ENCODE measurements at places on chromosomes 3 and 15. TPM values are rescaled to one million over a fixed set of nuclear protein-coding genes. Genes with fewer than 3 reads are reported as not detected.

- H3K27me3 ChIP-seq = no peaks in the 10 kb centered on the region
These were observed 5.0 kb upstream of the SGO1 start for GRCh38 chr3:20190991-20191390.

- H3K36me3 ChIP-seq = no peaks in the 10 kb centered on the region
- H3K27me3 ChIP-seq = peaks cover 19% of the 10 kb centered on the region
- DNase-seq = peak; percentile 43
- H3K27ac ChIP-seq = no peak overlapping the region
These were observed 24.8 kb upstream of the CMTM7 start for GRCh38 chr3:32366638-32367397.

DNA sequence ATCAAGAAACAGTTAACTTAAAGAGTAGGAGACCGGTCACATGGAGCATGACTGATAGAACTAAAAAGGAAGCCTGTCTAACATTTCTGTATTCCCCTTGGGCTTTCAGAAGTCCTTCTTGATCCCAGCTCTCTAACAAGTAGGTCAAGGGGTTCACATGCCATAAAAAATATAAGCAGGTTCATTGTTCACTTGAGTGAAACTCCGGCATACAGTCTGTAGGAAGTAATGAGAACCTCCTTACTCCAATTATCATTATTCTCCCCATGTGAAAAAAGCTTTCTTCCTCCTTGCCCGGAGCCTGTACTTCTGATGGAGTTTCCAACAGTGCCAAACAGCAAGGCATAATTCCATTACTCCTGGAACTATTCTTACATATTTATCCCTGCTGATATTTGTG is 242.8 kb upstream of the CNTN4 start:
- H3K4me1 ChIP-seq = no peaks in the 10 kb centered on the region
- H3K36me3 ChIP-seq = no peaks in the 10 kb centered on the region
- no peaks in the 10 kb centered on the region for H3K27me3 ChIP-seq
- no peak overlapping the region for H3K4me3 ChIP-seq
- no peak for DNase-seq

- H3K4me3 ChIP-seq = no peak overlapping the region
- DNase-seq = no peak
- H3K27me3 ChIP-seq = no peaks in the 10 kb centered on the region
- no peak overlapping the region for H3K27ac ChIP-seq
- H3K4me1 ChIP-seq = no peaks in the 10 kb centered on the region
These were observed 22.7 kb upstream of the STARD5 start for GRCh38 chr15:81346611-81347010.

DNA sequence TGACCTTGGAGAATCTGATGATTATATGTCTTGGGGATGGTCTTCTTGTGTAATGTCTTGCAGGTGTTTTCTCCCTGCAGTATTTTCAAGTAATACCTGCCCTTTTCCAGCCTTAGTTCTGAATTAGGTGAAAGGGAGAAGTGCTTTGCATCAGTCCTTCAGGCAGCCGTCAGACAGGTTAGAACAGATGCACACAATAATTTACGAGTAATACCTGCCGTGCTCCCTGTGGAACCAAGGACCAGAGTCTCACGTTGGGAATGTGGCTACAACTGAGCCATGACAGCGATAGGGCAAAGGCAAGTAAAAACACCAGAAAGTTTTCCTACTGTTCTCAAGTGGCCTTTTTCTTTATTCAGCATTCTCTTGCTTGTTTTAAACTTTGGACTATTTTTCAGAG is 69.1 kb downstream of the CHCHD6 start:
- no peaks in the 10 kb centered on the region for H3K36me3 ChIP-seq
- DNase-seq = no peak
- no peak overlapping the region for H3K27ac ChIP-seq
- H3K4me3 ChIP-seq = no peak overlapping the region
- H3K27me3 ChIP-seq = no peaks in the 10 kb centered on the region

Gene C3orf20
- polyA plus RNA-seq = not detected

- no peaks in the 10 kb centered on the region for H3K36me3 ChIP-seq
- peak; percentile 1 for DNase-seq
- H3K4me1 ChIP-seq = no peaks in the 10 kb centered on the region
- no peak overlapping the region for H3K27ac ChIP-seq
- H3K27me3 ChIP-seq = no peaks in the 10 kb centered on the region
These were observed 92.4 kb upstream of the DAZL start for GRCh38 chr3:16697443-16698147.

Gene FSIP1
- polyA plus RNA-seq = 0.10 TPM

GRCh38 chr15:42493679-42494078 is 1.8 kb upstream of the SNAP23 start:
- DNase-seq = no peak
- no peaks in the 10 kb centered on the region for H3K36me3 ChIP-seq
- H3K27me3 ChIP-seq = no peaks in the 10 kb centered on the region
- peaks cover 3% of the 10 kb centered on the region for H3K4me1 ChIP-seq
- H3K4me3 ChIP-seq = no peak overlapping the region

DNA sequence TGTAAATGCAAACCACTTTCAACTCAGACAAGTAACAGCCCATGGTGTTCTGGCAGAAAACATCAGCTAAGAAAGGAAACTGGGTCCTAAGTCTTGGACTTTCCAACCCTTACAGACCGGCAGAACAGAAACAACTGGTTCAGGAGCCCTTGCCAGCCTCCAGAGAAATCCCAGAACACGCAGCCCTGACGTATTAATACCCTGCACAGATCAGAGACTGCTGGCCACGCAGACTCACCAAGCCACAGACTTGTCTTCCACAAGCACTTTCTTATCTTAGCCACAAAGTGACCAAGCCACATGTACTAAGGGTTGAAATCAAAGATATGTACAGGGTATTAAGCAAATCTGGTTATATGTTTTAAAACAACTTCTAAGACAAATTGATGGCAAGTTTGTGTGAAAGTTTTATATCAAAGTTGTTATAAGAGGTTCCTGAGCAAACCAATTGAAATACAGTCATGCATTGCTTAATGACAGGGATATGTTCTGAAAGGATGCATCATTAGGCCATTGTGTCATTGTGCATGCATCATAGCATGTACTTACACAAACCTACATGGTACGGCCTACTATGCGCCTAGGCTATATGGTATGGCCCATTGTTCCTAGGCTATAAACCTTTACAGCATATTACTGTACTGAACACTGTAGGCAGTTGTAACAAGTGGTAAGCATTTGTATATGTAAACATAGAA is 36.8 kb downstream of the BTD start:
- no peaks in the 10 kb centered on the region for H3K36me3 ChIP-seq
- no peak overlapping the region for H3K4me3 ChIP-seq
- H3K27ac ChIP-seq = no peak overlapping the region
- DNase-seq = peak; percentile 57
- H3K27me3 ChIP-seq = no peaks in the 10 kb centered on the region

Gene CHAC1
- 77.8 TPM for polyA plus RNA-seq

DNA sequence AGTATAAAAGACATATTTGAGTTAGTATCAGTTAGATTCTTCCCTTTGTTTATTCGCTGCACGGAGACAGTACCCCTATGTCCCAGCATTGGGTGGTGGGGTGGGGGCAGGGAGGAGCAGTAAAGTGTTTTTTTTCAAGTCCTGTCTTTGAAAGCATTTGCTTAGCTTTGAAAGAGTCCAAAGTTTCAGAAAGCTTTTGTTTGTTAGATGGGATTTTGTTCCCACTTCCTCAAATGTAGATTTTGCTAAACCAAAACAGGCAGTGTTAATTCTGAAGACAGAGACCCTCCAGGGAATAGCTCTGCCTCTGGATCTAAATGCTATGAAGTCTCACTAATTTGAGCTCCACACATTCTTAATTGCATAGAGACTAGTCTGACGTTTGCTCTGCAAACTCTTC is 114.6 kb upstream of the KCNAB1 start:
- no peaks in the 10 kb centered on the region for H3K27me3 ChIP-seq
- DNase-seq = no peak
- no peaks in the 10 kb centered on the region for H3K36me3 ChIP-seq
- H3K27ac ChIP-seq = no peak overlapping the region
- no peak overlapping the region for H3K4me3 ChIP-seq
- H3K4me1 ChIP-seq = no peaks in the 10 kb centered on the region

- H3K27ac ChIP-seq = no peak overlapping the region
- H3K27me3 ChIP-seq = no peaks in the 10 kb centered on the region
- peaks cover 3% of the 10 kb centered on the region for H3K4me1 ChIP-seq
- H3K36me3 ChIP-seq = peaks cover 17% of the 10 kb centered on the region
These were observed 43.4 kb downstream of the SPG11 start for GRCh38 chr15:44620081-44620480.

DNA sequence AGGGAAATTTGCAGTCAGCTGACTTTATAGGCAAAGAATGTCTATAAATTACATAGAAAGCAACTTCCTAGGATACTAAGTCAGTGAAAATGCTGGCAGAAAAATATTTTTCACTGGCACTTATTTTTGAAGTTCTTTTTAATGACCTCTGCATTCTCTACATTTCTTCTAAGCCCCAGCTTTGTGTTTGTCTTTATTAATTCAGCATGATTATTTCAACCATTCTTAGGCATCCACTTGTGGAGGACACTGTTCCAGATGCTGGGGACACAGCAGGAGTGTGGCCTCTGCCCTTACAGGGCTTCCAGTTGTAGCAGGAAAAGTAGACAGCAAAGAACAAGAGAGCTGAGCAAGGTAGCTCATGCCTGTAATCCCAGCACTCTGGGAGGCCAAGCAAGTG is 15.0 kb downstream of the LRRK1 start:
- no peak overlapping the region for H3K27ac ChIP-seq
- H3K4me3 ChIP-seq = no peak overlapping the region
- H3K36me3 ChIP-seq = no peaks in the 10 kb centered on the region
- no peaks in the 10 kb centered on the region for H3K27me3 ChIP-seq
- peaks cover 2% of the 10 kb centered on the region for H3K4me1 ChIP-seq

- H3K27ac ChIP-seq = no peak overlapping the region
- H3K4me3 ChIP-seq = no peak overlapping the region
- no peaks in the 10 kb centered on the region for H3K36me3 ChIP-seq
These were observed 19.8 kb downstream of the MORC1 start for GRCh38 chr3:109098079-109098644.

Gene SGO1
- polyA plus RNA-seq = 3.2 TPM

GRCh38 chr3:120559242-120560061 is 36.7 kb upstream of the NDUFB4 start:
- DNase-seq = peak; percentile 85
- H3K4me3 ChIP-seq = peak overlapping the region; percentile 36
- H3K36me3 ChIP-seq = no peaks in the 10 kb centered on the region
- peaks cover 6% of the 10 kb centered on the region for H3K4me1 ChIP-seq

- H3K27me3 ChIP-seq = peaks cover 62% of the 10 kb centered on the region
- H3K36me3 ChIP-seq = no peaks in the 10 kb centered on the region
- no peak overlapping the region for H3K27ac ChIP-seq
- DNase-seq = no peak
- H3K4me3 ChIP-seq = no peak overlapping the region
These were observed 13.2 kb downstream of the MEGF11 start for GRCh38 chr15:66240240-66240794.

DNA sequence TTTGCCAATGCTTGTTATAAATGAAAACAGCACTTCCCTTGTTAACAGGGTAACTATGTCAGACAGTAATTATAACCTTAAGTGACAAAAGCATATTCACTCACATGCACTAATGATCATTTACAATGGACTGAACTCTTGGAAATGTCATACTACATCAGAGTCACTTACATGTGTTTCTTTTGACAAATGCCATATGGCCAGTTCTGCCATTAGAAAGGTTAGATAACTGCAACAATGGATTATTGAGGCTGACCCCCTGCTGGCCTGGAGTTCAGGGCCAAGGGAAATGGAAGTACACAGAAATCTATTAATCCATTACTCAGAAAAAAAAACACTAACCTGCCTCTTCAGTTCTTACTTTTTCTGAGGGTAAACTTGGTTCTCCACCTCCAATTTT is 313.4 kb downstream of the CNTN3 start:
- DNase-seq = no peak
- H3K4me3 ChIP-seq = no peak overlapping the region
- no peak overlapping the region for H3K27ac ChIP-seq
- H3K36me3 ChIP-seq = no peaks in the 10 kb centered on the region
- H3K4me1 ChIP-seq = no peaks in the 10 kb centered on the region
